Urinary bladder (tissue), 4 donors: ENCODE measurements at places on chromosomes 6 and 20.

DNA sequence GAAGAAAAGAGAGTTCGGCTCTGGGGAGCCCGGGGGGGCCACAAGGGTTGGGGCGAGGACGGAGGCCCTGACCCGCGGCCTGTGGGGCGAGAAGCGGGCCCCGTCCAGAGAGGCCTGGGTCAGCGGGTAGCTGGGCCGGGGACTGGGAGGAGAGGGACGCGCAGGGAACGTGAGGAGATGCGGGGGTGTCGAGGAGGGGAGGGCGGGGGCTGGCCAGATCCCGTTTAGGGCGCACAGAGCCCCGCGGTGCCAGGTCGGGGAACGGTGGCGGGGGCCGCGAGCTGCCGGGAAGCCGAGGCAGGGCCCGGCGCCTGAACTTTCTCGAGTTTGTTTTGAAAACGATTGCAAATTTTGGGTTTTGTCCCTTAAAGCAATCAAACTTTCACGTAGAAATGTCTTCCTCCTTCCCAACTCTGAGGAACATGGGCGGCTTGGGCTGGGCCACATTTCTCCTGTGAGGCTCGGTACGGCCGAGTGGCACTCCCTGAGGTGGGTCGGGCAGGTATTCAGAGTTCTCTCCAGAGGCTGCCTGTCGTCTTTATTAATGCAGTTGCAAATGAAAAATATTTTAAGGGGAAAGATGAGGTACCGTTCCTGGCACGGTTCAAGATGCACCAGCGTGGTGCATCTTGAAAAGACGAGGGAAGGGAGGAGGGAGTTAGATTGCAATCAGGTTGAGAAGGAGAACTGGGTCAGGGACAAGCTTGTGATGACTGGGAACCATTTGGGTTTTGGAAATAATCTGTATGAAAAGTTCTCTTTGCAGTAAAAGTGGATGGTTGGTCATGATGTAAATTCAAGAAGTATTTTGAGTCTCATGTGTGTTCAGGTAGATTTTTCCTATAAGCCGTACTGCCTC is 972 bp downstream of the RNF8 start:
- DNase-seq = no peak

- no peak for DNase-seq
Observed at GRCh38 chr6:73560853-73561407, 40.1 kb upstream of the EEF1A1 start.

- DNase-seq = no peak
Observed at GRCh38 chr6:32432050-32432450, 7.6 kb upstream of the HLA-DRA start.

- no peak for DNase-seq
Observed at GRCh38 chr6:146813554-146813953, 214.8 kb downstream of the ADGB start.

- no peak for DNase-seq
Observed at GRCh38 chr6:106519460-106520394, 109.6 kb downstream of the RTN4IP1 start.

GRCh38 chr6:11149551-11149950 is 38.0 kb upstream of the ERVFRD-1 start:
- no peak for DNase-seq

DNA sequence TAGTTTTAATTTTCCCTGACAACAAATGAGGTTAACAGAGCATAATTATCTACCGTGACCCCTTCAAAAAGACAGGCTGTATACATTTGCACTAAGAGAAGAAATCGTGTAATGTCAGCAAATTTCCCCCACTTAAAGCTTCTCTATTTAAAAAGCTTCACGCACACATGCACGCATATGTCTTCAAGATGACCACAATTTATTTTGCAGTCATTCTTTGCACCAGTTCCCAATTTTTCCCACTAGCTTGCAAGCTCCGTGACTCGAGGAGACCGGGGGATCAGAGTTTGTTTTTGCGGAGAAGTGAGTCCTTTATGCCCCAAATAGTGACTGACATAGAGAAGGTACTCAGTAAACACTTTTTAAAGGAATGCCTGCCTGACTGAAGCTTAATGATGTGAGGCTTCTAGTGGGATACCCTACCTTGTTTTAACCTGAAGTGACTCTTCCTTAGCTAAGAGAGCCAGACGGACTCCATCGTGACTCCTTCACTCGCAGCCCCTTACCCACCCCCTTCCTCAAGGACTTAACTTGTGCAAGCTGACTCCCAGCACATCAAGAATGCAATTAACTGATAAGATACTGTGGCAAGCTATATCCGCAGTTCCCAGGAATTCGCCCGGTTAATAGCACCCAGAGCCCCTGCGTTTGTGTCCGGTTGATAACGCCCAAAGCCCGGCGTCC is 9.3 kb upstream of the NQO2 start:
- DNase-seq = no peak

DNA sequence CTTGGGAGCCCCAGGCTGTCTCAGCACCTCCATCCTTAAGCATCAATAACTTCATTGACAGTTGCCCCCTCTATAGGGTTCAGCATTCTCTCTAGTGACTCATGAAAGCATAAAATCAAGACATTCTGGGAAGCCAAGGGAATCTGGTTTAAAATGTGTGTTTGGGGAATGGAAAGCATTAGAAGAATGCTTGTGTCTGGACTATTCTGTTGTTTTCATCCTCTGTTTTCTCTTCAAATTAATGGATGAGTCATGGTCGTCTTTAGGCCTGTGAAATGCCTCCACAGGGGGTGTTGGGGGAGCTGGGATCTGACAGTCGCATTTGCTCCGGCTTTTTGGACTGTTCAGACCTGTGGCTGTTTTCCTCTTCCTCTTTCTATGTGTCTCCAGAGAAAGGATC is 279.7 kb downstream of the CDC5L start:
- DNase-seq = no peak

DNA sequence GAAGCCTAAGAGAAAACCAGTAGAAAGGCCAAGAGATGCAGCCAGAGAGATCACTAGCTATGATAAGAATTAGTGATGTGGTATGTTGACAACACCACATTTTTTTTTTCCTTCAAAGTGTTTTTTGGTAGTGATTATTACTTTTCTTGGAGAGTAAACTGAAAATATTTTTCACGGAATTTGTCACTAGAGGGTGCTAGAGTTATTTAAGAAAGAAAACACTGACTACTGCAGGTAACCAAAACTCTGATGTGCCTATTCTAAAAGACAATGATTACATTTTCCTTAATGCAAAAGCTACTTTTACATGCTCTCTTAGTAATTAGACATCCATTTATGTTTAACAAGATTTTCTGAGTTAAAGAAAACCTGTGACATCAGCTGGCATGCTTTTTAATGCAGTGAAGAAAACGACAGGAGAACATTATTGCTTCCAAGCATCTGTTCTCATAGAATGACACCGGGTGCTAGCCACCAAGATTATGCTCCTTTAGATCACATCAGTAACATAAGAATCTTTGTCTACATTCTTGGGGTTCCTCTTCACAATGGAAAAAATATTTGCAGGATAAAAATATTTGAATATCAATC is 28.8 kb downstream of the RWDD2A start:
- DNase-seq = no peak

DNA sequence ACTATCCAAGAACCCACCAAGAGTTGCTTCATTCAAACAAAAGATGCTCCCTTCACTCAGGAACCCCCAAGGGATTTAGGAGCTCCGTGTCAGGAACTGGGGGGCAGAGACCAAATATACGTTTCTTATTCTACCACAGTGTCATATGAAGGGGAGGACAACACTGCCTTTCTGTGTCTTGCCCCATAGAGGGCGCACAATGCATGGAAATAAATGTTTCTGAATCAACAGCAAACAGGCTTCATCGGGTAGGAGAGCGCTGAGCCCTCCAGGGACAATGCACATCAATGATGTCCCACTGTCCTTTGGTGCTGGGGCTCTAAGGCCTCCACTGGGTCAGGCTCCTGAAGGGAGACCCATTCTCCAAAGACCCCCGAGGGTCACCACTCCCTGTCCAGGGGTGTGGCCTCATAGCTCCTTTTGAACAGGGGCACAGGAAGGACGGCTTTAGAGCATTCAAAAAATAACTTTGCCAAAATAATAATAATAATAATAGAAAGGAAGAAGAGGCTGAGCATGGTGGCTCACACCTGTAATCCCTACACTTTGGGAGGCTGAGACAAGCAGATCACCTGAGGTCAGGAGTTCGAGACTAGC is 31.1 kb downstream of the PLG start:
- no peak for DNase-seq

DNA sequence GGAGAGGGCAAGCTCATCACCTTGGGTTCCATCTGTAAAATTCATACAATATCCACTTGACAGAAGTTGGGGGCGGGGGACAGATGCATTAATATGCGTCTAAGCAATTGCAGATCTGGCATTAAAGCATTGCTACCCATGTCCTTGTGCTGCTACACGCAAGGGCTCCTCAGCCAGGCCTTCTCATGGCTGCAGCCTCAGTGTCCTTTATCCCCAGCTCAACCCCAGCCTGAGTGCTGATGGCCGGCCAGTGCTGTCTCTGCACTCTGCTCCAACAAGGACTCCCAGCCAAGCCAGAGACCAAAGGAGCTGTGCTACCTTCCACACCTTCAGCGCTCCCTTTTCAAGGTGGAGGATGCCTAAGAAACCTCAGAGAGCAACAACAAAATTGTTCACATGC is 188.5 kb upstream of the STXBP5 start:
- no peak for DNase-seq

DNA sequence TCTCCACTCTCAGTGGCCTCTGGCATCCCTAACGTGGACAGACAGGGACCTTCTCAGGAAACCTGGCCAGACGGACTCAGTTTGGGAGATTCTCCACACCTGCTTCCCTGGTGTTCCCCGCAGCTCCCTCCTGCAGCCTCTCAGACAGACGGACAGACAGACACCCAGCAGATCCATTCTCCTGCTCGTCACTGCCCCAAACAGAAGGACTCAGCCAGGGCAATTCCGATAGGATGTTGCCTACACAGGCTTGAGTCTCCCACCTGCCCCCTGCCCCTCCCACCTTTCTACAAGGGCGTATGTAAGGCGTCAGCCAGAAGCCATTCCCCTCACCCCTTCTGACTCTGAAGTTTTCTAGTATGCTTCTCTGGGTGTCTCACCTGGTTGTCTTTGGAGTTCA is 428 bp downstream of the CCM2L start:
- no peak for DNase-seq

- DNase-seq = no peak
Observed at GRCh38 chr6:170394980-170395379, 88.4 kb downstream of the FAM120B start.

GRCh38 chr6:149134511-149134933 is 183.0 kb upstream of the TAB2 start:
- no peak for DNase-seq

- peak; percentile 7 for DNase-seq
Observed at GRCh38 chr6:40996591-40997233, 42.3 kb downstream of the UNC5CL start.

GRCh38 chr6:82353848-82354247 is 9.8 kb upstream of the TPBG start:
- no peak for DNase-seq

DNA sequence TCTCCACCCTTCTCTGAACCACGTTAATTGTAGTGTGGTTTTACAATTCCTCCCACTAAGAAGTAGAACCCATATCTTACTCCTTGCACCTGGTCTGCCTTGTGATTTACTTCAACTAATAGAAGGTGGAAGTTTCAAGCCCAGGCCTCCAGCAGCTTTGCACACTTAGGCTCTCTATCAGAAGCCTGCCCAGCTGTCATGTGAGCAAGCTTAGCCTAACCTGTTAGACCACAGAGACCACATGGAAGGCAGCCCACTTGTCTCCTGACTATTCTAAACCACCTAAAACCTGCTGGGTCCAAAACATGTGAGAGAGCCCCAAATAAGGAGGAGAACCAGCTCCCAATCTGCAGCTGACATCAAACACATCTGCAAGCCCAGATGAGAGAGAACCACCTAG is 127.6 kb upstream of the BTBD3 start:
- no peak for DNase-seq

DNA sequence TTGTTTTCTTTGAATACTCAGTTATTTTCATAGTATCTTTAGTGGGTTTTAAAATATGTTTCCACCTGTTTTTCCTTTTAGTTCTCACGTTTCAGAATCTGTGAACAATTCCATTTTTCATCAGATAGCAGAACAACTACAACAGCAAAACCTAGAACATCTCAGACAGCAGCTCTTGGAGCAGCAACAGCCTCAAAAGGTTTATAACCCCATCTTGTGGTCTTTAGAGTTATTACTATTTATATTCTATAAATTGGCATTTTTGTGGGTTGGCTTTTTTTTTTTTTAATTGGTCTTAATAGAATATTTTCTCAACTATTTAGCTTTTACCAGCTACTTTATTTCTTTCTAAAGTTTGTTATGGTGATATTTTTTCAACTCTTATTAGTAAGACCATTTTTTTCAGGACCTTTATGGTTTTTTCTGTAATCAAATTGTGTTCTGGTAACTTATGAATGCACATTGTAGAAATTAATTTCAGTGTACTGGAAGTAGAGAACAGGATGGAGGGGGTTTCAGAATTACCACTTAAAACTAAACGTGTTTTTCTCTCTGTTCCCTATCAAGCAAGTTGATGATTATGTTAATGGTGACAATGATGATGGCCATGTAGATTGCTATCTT is 72.2 kb downstream of the SCAF8 start:
- DNase-seq = peak; percentile 11

GRCh38 chr20:23088866-23089265 is 2.7 kb upstream of the CD93 start:
- DNase-seq = no peak

GRCh38 chr6:148351309-148351708 is 8.7 kb downstream of the SASH1 start:
- no peak for DNase-seq

DNA sequence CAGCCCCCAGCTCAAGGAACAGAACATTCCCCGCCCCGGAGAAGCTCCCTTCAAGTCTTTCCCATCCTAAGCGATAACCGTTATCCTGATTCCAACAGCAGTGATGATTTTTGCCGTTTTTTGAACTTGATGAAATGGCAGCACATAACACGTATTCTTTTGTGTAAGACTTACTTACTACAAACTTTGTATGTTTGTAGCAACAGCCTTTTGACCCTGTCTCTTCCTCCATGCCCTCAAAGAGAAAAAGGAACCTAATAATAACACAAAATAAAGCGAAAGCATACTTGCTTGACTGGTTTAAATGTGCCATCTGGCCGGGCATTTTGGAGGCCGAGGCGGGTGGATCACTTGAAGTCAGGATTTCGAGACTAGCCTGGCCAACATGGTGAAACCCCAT is 26.4 kb upstream of the SLC9A8 start:
- DNase-seq = no peak

GRCh38 chr20:18057101-18057993 is at the start of gene OVOL2:
OVOL2 (minus strand) TSS chr20:18057916; CDS start chr20:18057634, 282 bp downstream.
- DNase-seq = peak; percentile 60

- no peak for DNase-seq
Observed at GRCh38 chr6:33960345-33961313, 156.8 kb upstream of the MLN start.

- no peak for DNase-seq
Observed at GRCh38 chr20:62769346-62770071, 26.8 kb upstream of the MRGBP start.

- no peak for DNase-seq
Observed at GRCh38 chr6:160417550-160417949, 69.4 kb downstream of the SLC22A3 start.

DNA sequence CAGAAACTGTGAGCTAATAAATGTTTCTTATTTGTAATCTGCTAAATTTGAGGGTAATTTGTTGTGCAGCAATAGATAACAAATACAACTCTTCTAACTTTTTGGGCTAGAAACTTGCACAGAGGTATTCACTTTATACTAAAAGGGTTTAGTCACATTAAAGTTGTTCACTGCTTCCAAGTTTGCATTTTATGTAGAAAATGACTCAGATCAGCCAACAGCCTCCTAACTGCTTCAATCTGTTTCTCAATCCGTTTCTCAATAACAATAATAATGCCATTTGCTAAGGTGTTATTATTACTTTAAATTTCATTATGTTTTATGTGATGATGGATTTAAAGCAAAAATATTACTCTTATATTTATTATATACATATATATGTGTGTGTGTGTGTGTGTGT is 213.9 kb downstream of the CENPW start:
- no peak for DNase-seq
